ENCODE measurements at places on chromosomes 6 and 20. TPM values are rescaled to one million over a fixed set of nuclear protein-coding genes. Genes with fewer than 3 reads are reported as not detected.
A peak's percentile ranks its signal among the peaks of the same experiment; 100 is the strongest.

Gene MLN
- total RNA-seq: not detected

- no peaks in the 10 kb centered on the region for H3K27me3 ChIP-seq
- peaks cover 21% of the 10 kb centered on the region for H3K4me1 ChIP-seq
- DNase-seq: no peak
- no peaks in the 10 kb centered on the region for H3K36me3 ChIP-seq
Measured at GRCh38 chr6:129667621-129668020, 42.4 kb downstream of the ARHGAP18 start.

DNA sequence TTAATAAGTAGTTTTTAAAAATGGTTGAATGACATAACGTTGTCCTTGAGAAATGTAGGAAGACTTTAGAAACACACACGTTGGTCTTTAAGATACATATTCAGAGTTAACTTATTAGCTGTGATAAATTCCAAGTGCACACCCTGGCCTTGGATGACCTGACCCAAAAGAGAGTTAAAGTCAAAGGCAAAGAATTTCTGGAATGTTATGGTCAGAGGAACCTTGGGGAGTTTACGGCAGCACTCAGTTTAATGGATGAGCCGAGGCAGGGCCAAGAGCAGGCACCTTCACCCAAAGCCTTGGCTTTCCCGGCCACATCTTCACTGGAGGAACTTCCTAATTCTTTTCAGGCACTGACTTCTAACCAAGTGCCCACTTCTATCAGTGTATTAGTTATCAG lies 200.5 kb downstream of the SMOC2 start:
- DNase-seq: no peak
- no peaks in the 10 kb centered on the region for H3K4me1 ChIP-seq
- H3K4me3 ChIP-seq: no peak overlapping the region
- no peaks in the 10 kb centered on the region for H3K27me3 ChIP-seq
- no peak overlapping the region for H3K27ac ChIP-seq
- H3K36me3 ChIP-seq: no peaks in the 10 kb centered on the region

GRCh38 chr6:133512410-133513016 lies 271.4 kb downstream of the EYA4 start:
- H3K4me3 ChIP-seq: no peak overlapping the region
- H3K36me3 ChIP-seq: no peaks in the 10 kb centered on the region
- DNase-seq: no peak
- H3K4me1 ChIP-seq: no peaks in the 10 kb centered on the region

DNA sequence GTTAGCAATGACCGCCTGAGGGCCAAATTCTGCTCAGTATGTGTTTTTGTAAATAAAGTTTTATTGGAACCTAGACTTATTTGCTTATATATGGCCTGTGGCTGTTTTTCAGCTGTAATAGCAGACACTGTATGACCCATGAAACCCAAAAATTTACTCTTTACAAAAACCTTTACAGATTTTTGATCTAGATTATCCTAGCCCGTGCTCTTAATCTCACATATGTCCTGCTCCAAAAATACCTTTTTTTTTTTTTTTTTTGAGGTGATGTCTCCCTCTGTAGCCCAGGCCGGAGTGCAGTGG lies 148.0 kb upstream of the ZNF217 start:
- no peaks in the 10 kb centered on the region for H3K36me3 ChIP-seq
- H3K4me3 ChIP-seq: no peak overlapping the region
- DNase-seq: no peak
- H3K27ac ChIP-seq: peak overlapping the region; percentile 97
- H3K4me1 ChIP-seq: peaks cover 63% of the 10 kb centered on the region

GRCh38 chr20:35226884-35227681 lies 593 bp downstream of the MMP24 start:
- H3K4me1 ChIP-seq: peaks cover 11% of the 10 kb centered on the region
- no peak overlapping the region for H3K27ac ChIP-seq
- DNase-seq: peak; percentile 36
- peaks cover 37% of the 10 kb centered on the region for H3K27me3 ChIP-seq
- H3K4me3 ChIP-seq: peak overlapping the region; percentile 69

DNA sequence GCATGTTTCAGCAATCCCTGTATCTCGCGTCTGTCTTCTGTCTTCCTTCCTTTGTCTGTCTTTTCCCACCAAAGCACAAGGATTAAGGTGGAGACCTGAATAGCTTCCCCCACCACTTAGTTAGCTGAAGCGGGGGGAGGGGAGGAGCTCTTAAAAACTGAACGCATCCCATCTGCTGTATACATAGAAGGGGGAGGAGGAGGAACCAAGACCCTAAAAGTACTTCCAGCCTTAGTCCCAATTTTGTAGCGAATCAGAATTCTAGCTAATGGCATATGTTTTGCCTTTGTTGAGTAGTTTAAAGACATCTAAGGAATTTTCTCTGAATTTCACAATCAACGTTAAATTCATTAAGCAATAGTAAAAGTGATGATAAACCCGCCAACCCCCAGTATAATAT lies 47.9 kb downstream of the GNAS start:
- peak overlapping the region; percentile 6 for H3K27ac ChIP-seq
- peaks cover 87% of the 10 kb centered on the region for H3K36me3 ChIP-seq
- no peaks in the 10 kb centered on the region for H3K27me3 ChIP-seq
- no peak for DNase-seq
- H3K4me3 ChIP-seq: peak overlapping the region; percentile 11

- H3K4me1 ChIP-seq: no peaks in the 10 kb centered on the region
- H3K36me3 ChIP-seq: no peaks in the 10 kb centered on the region
- DNase-seq: no peak
- H3K4me3 ChIP-seq: no peak overlapping the region
Measured at GRCh38 chr6:17919496-17919895, 67.9 kb downstream of the KIF13A start.

- H3K27ac ChIP-seq: no peak overlapping the region
- no peak for DNase-seq
- no peaks in the 10 kb centered on the region for H3K36me3 ChIP-seq
- H3K4me3 ChIP-seq: no peak overlapping the region
- H3K4me1 ChIP-seq: no peaks in the 10 kb centered on the region
- peaks cover 21% of the 10 kb centered on the region for H3K27me3 ChIP-seq
Measured at GRCh38 chr6:29071831-29072723, 15.0 kb downstream of the OR2B3 start.

Measured in activated B cell treated with CpG ODN at 0.5 μM for 24 hours (primary cell).